Fibroblast of mammary gland (primary cell): ENCODE measurements at places on chromosomes 7 and 10.
A peak's percentile ranks its signal among the peaks of the same experiment; 100 is the strongest.

DNA sequence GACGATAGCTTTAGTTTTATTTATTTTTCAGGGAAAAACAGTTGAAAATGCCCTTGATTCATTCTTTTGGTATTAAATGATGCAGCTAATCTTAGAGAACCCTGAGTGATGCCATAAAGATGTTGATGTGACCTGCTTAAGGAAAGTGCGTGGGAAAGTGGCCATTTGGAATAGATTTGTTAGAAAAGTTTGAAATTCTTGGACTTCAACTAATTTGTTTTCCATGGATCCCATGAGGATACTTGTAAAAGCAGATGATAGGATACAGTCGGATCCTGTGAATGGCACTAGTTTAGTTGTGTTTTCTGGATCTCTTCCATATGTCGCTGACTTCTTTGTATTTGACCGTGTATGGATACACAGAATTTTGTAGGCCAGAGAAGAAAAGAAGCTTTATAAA lies 69.0 kb downstream of the SEPTIN7 start:
- DNase-seq, result peak; percentile 85

GRCh38 chr10:79560160-79560709 lies at the start of gene SFTPA2:
Gene SFTPA2, minus strand, starts transcription at chr10:79560407. Its CDS starts 924 bp downstream, at chr10:79559483.
- DNase-seq, result no peak

- no peak for DNase-seq
Measured at GRCh38 chr7:79506481-79506880, 53.0 kb upstream of the MAGI2 start.

DNA sequence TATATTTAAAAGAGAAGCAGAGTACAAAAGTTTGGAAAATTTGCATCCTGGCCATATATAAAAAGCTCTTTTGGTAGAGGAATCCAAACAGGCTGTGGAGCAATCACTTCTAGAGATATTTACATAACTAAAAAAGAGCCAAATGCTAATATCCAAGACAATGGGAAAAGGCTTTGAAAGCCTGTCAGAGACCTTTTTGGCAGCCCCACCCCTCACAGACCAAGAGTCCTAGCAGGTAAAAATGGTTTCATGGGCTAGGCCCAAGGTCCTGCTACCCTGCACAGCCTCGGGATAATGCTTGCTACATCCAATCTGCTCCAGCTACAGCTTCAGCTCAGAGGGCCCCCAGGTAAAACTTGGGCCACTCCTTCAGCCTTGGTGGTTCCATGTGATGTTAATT lies 430.2 kb upstream of the KCND2 start:
- no peak for DNase-seq

GRCh38 chr7:149292462-149292823 lies 30.4 kb downstream of the ZNF783 start:
- DNase-seq, result no peak

DNA sequence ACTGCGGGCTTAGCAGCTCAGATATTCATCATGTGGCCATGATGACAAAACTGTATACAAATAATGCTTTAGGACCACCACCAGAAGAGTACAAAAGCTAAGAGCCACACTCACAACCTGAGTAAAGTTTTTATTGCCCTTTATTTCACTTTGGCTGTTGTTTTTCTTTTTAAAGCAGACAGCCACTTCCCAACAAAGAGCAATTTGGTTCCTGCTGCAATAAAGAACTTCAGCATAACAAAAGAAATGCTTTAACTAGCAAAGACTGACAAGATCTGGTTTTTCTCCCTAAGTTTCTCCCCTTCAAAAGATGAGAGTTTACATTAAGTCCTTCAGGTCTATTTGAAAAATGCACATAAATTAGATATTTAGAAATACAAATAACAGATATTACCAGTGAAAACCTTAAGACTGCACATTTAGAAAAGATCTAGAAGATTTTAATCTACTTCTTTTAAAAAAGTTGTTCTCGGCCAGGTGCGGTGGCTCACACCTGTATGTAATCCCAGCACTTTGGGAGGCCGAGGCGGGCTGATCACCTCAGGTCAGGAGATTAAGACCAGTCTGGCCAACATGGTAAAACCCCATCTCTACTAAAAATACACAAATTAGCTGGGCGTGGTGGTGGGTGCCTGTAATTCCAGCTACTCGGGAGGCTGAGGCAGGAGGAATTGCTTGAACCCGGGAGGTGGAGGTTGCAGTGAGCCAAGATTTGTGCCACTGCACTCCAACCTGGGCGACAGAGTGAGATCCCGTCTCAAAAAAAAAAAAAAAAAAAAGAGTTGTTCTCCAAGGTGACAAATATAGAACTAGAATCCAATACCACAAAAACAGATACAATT lies 59.4 kb downstream of the WAPL start:
- DNase-seq, result no peak

DNA sequence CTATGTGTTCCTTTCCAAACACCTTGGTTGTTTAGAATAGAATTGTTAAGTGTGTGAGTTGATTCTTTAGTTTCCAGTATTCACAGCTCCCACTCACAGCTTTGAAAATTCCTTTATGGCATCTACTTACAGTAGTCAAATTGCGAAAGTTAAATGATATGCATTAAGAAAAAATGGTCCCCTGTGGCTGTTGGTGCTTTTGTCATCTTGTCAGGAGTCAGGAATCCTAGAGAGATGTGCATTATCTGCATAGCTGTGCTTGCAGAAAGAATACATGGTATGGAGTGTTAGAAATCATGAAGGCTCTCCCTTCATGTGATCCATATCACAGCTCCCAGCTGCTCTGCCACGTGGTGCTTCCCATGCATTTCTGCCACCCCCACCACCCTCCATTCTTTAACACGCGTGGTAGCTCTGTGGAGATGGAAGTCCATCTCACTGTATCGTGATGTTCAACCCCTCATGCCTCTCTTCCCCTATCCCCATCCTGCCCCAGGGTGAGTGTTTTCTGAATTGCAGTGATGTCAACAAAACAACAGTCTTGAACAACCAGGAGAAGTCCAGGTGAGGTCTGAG lies 29.2 kb upstream of the CTTNBP2 start:
- no peak for DNase-seq

- DNase-seq, result peak; percentile 54
Measured at GRCh38 chr7:150378115-150378852, 846 bp upstream of the ZNF775 start.

DNA sequence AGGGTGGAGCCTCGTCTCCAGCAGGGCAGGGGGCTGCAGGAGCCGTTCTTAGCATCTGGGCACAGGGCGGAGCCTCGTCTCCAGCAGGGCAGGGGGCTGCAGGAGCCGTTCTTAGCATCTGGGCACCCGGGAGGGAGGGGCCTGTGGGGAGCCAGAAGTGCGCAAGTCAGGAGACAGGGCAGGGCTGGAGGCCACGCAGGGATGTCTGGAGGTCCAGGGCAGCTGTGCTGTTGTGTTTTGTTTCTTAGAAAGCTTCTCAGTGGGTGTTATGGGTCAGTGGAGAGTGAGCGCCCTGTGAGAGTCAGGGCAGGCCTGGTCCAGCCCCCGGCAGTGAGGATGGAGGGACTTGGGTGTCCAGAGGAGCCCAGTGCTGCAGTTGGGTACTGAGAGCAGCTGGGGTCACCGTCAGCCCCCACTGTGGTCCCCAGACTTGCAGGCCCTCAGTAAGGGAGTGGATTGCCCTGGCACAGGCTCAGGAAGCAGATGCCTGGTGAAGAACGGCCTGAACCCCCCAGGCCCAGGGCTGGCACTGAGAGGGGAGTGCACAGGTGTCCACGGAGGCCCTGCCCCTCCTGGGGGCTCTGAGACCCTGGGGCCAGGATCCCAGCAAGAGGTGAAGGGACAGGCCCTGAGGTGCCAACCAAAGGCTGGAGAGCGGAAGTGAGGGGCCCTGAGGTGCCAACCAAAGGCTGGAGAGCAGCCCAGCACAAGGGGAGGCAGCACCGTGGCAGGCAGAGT lies 29.8 kb downstream of the FAM20C start:
- DNase-seq, result no peak

GRCh38 chr7:94374721-94375566 lies 19.8 kb upstream of the COL1A2 start:
- peak; percentile 96 for DNase-seq

- DNase-seq, result peak; percentile 84
Measured at GRCh38 chr10:71868192-71868697, 17.2 kb upstream of the PSAP start.
